A549 treated with CpdA at 1 μM for 4 hours (cell line): ENCODE measurements at places on chromosomes 4 and X. TPM values are rescaled to one million over a fixed set of nuclear protein-coding genes. Genes with fewer than 3 reads are reported as not detected.

The GYG2 gene
- total RNA-seq, result 3.5 to 5.4 TPM (median 4.4 TPM) in 5 replicates

The P2RY8 gene
- 0.01 to 0.03 TPM in 2 of 5 replicates, not detected in the others for total RNA-seq

The TSPAN5 gene
- 15.4 to 17.7 TPM (median 16.4 TPM) in 5 replicates for total RNA-seq

The SLC9A7 gene
- 9.7 to 13.3 TPM (median 12.9 TPM) in 5 replicates for total RNA-seq

The RTL9 gene
- total RNA-seq, result 0.05 to 0.12 TPM (median 0.07 TPM) in 5 replicates

The PAGE2 gene
- not detected in 5 replicates for total RNA-seq

The TMEM33 gene
- 35.7 to 53.6 TPM (median 51.1 TPM) in 5 replicates for total RNA-seq

The TTC29 gene
- not detected in 5 replicates for total RNA-seq

The CCDC149 gene
- total RNA-seq, result 1.8 to 2.6 TPM (median 2.2 TPM) in 5 replicates

The NCAPG gene
- total RNA-seq, result 26.5 to 30.1 TPM (median 27.9 TPM) in 5 replicates
